ENCODE measurements at places on chromosomes 2 and 18.
A peak's percentile ranks its signal among the peaks of the same experiment; 100 is the strongest.

DNA sequence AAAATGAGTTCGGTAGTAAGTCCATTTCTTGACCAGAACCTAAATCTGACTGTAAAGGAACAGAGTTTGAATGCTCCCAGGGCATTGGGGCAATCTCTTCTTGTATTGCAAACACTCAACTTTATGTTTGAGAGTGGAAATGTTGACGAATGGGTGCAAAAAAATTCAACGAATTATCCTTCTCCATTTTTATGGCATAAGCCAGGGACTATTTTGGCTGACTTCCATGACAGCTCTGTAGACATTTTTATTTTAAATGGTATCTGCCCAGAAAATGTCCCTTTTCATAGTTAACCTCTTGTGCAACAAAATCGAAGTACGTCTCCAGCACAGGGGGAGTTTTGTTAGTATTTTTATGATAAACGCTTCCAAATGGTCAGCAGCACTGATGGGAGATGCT is 3.7 kb downstream of the MLPH start:
- no peak for DNase-seq

- DNase-seq = no peak
These were observed 557.5 kb downstream of the ARHGAP15 start for GRCh38 chr2:143686585-143687164.

DNA sequence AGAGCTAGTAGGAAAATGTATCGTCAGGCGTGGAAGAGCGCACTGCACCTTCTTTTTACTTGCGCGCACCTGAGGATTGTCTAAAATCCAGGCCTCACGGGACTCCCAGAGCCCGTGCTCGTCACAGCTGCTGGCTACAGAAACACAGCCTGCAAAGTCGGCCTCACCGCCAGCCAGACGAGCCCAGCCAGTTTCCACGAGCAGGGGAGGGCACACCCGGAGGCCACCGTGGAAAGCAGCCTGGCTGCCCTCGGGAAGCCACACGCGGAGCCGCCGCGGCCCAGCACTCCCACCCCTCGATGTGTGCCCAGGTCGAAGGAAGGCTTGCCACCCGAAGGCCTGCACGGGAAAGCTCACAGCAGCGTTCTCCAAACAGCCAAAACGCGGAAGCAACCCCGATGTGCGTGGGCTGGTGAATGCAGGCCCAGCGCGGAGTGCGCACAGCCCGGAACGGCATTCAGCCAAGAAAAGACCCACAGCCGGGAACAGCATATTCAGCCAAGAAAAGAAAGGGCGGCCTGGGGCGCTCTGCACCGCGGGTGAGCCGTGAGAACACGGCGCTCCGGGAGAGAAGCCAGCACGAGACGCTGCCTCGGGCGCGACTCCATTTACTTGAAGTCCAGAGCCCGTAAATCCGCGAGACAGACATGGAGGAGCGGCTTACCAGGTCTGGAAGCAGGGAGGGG is 53.9 kb upstream of the SALL3 start:
- no peak for DNase-seq

GRCh38 chr2:223896833-223897311 is 48.3 kb downstream of the WDFY1 start:
- no peak for DNase-seq

DNA sequence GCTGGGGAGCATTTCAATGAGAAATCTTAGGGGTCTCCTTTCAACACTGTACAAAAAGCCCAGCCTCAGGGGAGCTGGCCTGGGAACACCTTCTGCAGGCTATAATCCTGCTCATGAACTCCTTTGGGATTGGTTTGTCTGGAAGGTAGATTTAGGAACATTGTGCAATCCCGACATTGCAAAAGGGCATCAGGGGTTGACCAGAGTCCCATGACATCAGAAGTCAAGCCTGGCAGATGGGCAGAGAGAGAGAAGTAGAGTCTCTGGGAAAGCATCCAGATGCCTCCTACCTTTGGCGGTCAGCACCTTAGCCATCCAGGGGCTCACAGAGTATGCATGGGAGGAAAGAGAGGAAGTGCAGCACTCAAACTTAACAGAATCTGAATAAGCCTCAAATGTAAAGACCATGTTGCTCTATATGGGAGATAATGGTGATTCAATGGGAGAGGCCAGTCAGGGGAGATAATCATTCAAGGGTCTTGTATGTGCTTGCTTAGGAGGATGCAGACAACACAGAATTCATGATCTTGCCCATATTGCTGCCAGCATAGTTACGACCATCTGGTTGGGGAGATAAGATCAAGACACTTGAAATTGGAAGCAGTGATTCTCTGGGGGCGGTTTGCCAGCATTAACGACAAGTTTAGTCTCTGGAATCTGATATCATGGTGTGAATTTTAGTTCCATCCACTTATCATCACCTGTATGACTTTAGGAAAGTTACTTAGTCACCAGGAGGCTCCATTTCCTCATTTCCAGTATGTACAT is 58.3 kb upstream of the UPP2 start:
- no peak for DNase-seq

- no peak for DNase-seq
These were observed 189.1 kb downstream of the UBE2E3 start for GRCh38 chr2:181169503-181169902.

- DNase-seq = peak; percentile 6
These were observed 76.2 kb downstream of the CDK15 start for GRCh38 chr2:201882353-201883090.

DNA sequence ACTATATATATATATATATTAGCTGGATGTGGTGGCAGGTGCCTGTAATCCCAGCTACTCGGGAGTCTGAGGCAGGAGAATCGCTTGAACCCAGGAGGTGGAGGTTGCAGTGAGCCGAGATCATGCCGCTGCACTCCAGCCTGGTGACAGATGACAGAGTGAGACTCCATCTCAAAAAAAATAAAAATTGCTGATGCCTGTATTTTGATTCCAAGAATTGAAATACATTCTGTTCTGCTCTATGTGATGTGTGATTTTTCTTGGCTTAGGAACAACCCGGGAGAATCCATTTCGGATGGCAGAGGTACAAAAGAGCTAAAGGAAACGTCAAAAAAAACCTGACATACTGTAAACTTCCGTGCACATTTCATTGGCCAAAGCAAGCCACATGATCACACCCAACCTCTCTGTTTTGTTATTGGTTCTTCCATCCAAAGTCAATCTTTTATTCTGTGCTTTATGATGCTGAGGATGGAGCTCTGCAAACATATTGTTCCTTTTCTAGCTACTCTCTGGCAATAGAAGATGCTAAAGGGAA is 478.1 kb upstream of the MAP2 start:
- no peak for DNase-seq

GRCh38 chr2:171411791-171412483 is 21.9 kb downstream of the METTL8 start:
- no peak for DNase-seq

- DNase-seq = no peak
These were observed 250.7 kb upstream of the LINC00305 start for GRCh38 chr18:64399566-64399965.

DNA sequence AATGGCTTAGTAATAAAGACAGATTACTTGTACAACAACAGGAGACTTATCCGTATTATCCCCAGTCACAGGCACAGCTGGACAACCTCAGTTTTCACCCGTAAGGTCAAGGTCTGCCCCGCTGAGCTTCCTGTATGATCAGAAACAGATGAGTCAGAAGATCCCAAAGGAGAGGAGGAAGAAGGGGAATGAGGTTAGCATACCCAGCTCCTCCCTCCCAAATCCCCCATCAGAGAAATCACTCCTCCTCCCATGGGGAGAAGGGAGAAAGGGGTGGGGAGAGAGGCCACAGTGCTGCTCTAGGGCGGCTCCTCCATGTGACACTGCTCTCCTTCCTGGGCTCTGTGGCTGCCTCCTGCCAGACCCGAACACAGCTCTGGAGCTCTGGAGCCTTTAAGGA is 53.8 kb upstream of the SPTBN1 start:
- no peak for DNase-seq
